ENCODE measurements at places on chromosomes 7 and 10.

- DNase-seq, result no peak
Observed at GRCh38 chr10:46227936-46228562, 58.7 kb upstream of the ANTXRL start.

- no peak for DNase-seq
Observed at GRCh38 chr7:106779877-106780276, 85.2 kb upstream of the PIK3CG start.

GRCh38 chr7:144548556-144548955, 145.1 kb upstream of the NOBOX start:
- DNase-seq, result no peak

DNA sequence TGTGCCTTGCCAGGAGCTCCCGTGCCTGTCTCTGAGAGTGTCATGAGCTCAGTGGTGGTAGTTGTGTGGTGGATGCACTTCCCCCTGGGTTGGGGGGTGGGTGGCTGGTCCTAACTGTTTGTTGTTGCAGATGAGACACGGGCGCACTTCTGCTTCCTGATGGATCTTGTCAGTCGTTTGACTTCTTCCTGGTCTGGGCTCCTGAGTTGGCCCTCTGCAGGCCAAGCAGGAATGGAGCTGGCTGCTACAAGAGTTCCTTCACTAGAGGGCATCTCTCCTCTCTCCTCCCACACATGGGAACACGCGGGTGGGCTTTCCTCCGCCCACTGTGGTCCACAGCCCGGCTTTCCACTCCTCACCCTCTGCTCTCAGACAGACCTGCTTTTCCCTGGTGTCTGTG, 82.0 kb downstream of the BMS1 start:
- DNase-seq, result no peak

- no peak for DNase-seq
Observed at GRCh38 chr7:86911659-86912058, 147.8 kb downstream of the ELAPOR2 start.

Data from activated T-helper 1 cell treated with Interleukin-2 at 50 U/mL for 16 hours (primary cell).